ENCODE measurements at places on chromosomes 16 and 17. TPM values are rescaled to one million over a fixed set of nuclear protein-coding genes. Genes with fewer than 3 reads are reported as not detected.

The XYLT2 gene
- total RNA-seq: 29.8 TPM

DNA sequence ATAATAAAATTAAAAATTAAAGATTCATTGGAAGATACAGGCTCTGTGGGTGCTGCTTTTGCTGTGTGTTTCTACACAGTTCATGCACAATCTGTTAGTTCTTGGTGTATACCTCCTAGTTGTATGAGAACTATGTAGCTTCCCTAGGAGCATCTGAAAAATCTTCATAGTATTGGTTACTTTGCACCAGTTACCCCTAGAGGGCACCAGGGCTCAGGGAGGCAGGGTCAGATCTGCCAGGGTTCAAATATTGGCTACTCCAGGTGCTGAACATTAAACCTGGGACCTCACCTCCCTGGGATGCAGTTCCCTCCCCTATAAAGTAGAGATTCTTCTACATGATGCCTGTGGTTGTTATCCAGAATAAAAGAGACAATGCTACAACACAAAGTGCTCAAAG lies 583.0 kb upstream of the CDH11 start:
- no peak for DNase-seq

DNA sequence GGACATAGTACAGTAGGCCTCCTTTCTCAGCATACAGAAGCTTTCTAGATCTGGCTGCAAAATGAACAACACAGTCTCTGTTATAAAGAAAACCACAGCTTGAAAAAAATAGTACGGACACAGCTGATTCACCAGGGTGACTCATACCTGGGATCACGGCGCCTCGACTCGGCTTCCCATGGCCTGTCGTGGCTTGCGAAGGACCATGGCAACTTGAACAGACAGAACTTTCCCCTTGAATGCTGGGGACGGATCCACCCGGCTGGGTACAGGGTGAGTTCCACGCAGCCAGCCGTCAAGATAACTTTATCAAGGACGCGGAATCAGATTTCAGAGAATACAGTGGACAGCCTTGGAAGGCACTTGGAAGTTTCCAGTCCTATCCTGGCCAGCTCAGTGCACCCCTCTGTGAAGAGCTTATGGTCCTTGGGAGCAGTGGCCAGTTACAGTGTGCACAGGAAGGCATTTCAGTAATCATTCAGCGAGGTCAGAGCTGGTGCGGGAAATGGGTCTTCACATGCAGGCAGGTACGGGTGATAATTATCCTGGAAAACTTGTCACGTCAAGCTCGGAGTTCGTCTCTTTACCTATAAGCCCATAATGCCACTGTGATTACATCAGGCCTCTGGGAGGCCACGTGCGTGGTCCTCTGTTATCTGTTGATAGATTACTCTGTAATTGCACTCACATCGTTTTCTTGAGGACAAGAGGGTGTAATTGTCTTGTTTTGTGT lies 57.9 kb upstream of the MAF start:
- peak; percentile 18 for DNase-seq

- no peak for DNase-seq
Observed at GRCh38 chr16:86029131-86029741, 130.3 kb downstream of the IRF8 start.

GRCh38 chr17:61343576-61343975 lies 56.1 kb upstream of the TBX2 start:
- DNase-seq: no peak

DNA sequence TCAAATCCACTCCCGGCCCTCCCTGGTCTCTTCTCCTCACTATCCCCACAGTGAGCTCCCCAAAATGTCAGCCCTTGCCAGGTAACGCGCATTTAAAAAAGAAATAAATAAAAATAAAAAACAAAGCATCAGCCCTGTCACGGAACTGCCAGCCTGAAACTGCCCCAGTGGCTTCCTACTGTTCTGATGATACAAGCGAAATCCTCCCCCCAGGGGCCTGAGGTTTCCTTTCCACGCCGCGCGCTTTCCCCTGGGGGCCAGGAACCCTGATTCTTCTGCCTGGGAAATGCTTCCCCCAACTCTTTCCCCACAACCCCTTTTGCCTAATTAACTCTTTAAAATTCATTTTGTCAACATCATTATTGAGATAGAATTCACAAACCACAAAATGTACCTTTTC lies 12.2 kb upstream of the RPH3AL start:
- DNase-seq: no peak

DNA sequence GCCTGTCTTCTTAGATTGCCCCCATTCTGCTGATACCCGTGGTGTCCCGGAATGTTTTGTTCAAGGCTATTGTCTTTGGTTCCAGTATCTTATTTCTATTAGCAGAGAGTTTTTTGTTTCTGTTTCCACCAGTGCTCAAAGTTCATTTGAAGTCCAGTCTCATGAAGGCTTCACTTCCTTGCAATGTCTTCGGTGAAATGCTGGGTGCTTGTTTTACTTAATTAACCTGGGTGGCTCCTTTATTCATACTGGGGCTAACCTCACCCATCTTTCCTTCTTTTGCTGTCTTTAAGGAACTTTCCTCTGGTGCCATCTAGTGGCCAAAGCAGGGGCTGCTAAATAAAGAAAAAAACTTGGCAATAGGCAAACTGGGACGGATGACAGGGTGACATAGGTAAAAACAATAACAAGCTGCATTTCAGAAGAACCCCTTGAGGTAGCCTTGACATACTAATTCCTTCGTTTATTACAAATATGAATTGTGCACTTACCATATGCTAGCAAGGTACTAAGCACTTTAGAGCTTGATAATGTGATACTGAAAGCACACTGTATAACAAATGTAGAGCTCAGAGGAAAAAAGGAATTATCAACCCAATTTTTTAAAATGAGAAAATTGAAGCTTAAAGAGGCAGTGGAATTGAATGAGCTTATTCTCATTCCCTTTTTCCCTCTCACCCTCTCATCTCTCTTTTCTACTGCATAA lies 2.8 kb upstream of the SMIM36 start:
- peak; percentile 77 for DNase-seq

DNA sequence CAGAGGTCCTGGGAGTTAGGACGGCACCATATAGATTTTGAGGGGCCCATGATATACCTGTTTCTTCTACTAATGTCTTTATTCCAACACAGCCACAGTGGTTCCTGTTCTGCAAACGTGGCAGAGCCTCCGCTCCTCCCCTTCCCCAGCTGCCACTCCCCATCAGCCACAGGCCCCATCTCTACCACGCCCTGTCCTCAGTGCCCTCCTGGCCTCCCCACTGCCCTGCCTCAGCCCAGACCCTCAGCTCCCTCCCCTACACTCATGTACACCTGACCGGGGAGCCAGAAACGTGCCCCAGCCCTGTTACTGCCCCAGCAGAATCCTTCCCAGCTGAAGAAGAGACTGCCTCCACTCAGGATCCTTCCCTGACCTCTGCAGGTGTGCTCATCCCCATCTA lies 11.9 kb upstream of the RBFOX3 start:
- no peak for DNase-seq
